ENCODE measurements at places on chromosomes 3 and 15.

GRCh38 chr15:33369941-33370622 lies 59.3 kb downstream of the RYR3 start:
- DNase-seq = no peak

GRCh38 chr3:14810070-14810791 lies 8.5 kb upstream of the FGD5 start:
- DNase-seq = no peak

- DNase-seq = no peak
Observed at GRCh38 chr3:37694284-37694675, 167.4 kb upstream of the CTDSPL start.

GRCh38 chr15:30962079-30962478 lies 29.3 kb downstream of the MTMR10 start:
- no peak for DNase-seq

GRCh38 chr3:115165266-115165665 lies 18.2 kb upstream of the ZBTB20 start:
- DNase-seq = no peak

- no peak for DNase-seq
Observed at GRCh38 chr3:182276512-182276911, 516.8 kb upstream of the ATP11B start.

GRCh38 chr3:188440340-188440972 lies 286.5 kb downstream of the LPP start:
- no peak for DNase-seq

GRCh38 chr15:51503003-51503402 lies 119.6 kb downstream of the DMXL2 start:
- DNase-seq = no peak

All from omental fat pad (tissue), 4 donors.